Stimulated activated CD8-positive, alpha-beta memory T cell treated with anti-CD3 and anti-CD28 coated beads, Interleukin-2, amount 100 ng/mL, for 1 hour (primary cell): ENCODE measurements at places on chromosomes 2 and 18.

DNA sequence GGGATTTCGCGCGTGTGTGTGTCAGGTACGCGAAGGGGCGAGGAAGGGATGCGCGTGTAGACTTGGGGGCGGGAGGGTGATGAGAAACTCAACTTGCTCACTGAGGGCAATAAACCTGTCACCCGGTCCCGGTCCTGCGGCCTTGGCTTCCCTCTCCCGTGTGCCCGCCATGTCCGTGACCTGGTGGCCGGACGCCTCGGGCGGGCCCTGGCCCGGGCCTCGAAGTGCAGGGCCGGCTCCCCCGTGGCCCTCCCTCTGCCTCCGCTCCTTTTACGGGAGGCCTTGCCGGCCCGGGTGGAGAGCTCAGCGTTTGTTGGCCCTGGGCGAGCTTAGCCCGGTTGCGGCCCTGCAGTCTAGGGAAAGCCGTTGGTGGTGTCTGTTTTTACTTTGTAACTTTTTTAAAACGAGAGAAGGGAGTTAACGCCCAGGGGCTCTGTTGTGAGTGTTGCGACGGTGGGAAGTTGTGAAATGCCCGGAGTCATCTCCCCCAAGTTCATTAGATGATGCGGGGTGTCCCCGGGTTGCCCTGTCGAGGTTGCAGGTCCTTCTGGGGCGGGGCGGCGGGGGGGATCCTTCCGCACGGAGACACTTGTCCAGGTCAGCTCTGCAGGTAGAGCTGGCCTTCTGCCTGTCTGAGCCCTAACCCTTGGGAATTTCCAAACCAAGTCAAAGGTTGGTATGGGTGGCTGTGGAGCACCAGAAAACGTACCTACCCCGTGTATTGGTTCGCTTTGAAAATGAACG is 883 bp downstream of the SMCHD1 start:
- no peak for DNase-seq

- no peak for DNase-seq
Observed at GRCh38 chr18:51767293-51767692, 569.8 kb upstream of the MEX3C start.

DNA sequence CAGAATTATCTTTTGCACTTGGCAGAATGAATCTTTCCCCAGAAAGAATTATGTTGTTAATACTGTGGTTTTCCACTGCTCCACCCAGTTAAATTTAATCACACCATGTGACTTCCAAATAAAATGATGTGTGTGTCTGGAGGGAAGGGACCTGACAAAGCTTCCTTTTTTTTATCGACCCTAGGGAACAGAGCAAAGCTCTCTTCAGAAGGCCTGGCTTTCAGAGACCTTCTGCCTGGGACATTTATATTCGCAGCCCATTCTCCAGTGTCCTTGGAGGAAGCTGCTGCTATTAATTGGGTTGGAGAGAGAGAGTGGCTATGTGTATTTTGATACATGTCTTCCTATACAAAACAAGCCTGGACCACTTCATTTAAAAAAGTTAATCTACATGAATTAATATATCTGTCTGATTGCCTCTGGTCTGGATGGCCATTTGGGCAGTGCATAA is 233.7 kb downstream of the PRKCE start:
- no peak for DNase-seq

GRCh38 chr2:70532244-70532935 is 21.2 kb downstream of the TGFA start:
- DNase-seq: no peak

DNA sequence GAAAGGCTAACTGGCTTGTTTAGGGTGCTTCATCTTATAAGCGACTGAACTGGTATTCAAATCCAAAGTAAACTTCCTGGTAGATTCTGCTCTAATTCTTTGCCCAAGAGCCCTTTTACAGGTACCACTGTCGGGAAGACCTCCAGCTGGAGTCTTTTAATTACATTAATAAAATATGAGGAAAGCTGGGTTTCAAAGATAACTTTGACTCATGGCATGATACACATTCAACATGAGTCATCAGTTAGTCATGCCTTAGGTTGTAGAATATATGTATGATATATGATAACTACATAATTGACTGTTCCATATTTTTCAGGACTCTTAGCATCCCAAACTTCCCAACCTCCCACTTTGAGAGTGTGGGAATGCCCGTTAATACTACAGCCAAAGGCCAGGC is 32.3 kb downstream of the ZCCHC2 start:
- DNase-seq: no peak

DNA sequence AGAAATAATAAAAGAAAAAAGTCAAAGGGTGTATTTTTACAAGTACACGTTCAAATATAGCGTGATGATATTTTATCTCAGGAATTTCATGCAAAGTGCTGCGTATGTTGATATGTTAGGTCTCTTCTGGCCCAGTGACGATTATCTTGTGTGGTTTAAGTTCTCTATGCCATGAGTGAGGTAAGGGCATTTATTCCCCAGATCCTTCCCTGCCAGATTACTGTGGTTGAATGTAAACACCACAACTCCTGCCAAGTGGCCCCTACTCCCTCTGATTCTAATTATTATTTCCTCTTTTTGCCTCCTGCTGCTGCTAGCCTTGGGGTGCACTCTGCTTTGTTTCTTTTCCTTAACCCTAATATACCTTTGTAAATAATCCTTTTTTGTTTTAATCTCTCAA is 12.2 kb downstream of the SCN2A start:
- no peak for DNase-seq

DNA sequence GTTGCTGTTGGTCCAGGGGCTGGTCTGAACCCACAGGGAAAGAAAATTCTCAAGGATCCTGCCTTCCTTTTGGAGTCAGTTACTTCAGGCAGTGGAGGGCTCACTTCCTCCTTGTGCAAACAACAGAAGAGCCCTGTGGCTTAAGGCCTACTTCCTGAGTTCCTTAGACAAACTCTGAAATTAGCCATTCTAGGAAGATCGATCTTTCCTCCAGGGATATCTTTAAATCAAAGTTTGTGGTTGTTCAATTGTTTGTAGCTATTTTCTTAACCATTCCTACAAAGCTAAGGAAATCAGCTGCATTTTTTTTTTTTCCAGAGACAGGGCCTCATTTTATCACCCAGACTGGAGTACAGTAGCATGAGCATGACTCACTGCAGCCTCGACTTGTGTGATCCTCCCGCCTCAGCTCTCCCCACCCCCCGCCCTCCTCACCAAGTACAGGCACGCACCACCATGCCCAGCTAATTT is 156.0 kb downstream of the TANC1 start:
- DNase-seq: no peak

DNA sequence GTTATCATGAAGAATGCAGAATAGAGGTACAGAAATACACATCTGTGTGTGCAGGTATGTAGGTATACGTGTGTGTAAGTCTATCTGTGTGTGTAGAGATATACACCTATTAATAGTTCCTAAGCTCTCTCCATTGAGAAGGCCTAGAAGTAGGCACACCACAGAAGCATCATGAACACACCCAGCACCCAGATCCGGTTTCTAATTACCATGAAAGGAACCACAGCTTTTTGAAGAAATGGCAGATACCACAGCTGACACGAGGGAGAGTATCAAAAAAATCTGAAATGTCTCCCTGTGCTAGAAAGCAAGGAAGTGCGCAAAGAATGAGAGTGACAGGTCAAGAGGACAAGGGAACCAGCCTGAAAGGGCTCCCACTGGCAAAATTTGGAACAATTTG is 27.7 kb upstream of the AP1S3 start:
- DNase-seq: no peak

GRCh38 chr2:23413641-23414040 is 28.7 kb downstream of the KLHL29 start:
- DNase-seq: no peak

DNA sequence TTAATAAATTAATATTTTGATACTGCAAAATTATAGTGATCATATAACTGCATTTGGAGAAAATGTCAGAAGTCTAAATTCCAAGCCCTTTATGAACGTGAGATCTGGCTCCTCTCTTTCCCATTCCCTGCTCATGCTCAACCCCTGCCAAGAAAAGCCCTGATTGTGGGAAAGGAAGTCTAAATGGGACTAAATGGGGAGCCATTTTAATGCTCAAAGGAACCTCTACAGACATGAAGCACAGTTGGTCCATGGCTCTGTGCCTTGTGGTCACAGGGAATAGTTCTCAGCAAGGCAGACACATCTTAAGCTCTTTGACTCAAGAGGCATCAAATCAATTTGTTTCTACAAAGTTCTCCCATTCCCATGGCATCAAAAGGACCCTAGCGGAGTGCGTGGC is 29.3 kb upstream of the INSIG2 start:
- no peak for DNase-seq

- DNase-seq: no peak
Observed at GRCh38 chr2:13413989-13414388, 697.3 kb downstream of the TRIB2 start.

DNA sequence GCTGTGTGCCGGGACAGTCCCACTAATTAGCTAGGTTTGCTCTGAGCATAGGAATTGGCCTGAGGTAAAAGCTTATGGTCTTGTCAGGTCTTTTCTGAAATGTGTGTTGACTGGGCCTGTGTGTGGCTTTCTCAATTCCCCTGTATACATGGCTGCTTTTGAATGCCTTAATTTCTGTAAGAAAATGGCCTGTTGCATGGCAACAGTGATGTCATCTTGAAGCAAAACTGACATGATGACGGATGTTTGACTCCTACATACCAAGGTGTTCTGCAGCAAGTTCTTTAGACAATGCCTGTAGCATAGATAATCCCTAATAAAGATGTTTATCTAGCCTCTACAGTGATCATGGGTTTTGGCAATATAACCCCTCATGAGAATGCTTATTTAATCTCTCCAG is 198.5 kb downstream of the OTX1 start:
- no peak for DNase-seq

DNA sequence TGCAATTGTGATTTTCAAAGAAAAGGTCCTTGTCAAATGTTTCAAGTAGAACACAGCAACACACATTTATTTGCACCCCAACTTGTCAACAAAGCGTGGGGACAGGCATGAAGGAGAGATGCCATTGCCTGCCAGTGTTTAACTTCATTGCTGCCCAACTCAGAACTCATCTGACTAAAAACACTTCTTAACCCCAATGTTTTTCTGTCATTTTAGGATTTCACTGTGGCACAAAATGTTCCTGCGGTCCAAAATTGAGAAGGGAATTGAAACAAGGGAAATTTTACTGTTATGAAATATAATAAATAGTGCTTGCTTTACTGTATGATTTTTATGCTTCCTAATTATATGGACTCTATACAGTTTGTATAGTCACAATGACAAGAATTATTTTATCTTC is 45.7 kb downstream of the PMAIP1 start:
- DNase-seq: no peak

DNA sequence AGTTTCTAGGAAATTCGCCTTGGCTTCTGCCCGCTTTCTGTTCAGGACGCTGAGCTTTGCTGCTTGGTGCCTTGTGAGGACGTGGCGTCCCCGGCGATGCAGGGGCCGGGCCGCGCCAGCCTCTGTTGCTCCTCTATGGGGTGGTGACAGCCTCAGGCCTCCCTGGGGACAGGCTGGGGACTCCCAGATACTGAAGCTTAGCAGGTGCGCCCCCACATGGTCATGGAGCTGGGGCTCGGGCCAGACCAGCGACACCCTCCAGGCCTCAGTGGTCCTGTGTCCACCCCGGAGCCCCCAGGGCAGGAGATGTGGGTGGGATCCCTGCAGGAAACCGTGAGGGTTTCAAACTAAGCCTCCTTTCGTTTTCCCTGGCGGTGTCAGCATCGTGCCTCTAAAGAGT is 29.2 kb downstream of the KCNG2 start:
- DNase-seq: no peak

- DNase-seq: no peak
Observed at GRCh38 chr2:239226677-239227581, 173.9 kb downstream of the HDAC4 start.

- DNase-seq: no peak
Observed at GRCh38 chr2:240947176-240947575, 41.0 kb downstream of the CROCC2 start.

GRCh38 chr2:62056341-62056740 is 139.6 kb upstream of the B3GNT2 start:
- no peak for DNase-seq

DNA sequence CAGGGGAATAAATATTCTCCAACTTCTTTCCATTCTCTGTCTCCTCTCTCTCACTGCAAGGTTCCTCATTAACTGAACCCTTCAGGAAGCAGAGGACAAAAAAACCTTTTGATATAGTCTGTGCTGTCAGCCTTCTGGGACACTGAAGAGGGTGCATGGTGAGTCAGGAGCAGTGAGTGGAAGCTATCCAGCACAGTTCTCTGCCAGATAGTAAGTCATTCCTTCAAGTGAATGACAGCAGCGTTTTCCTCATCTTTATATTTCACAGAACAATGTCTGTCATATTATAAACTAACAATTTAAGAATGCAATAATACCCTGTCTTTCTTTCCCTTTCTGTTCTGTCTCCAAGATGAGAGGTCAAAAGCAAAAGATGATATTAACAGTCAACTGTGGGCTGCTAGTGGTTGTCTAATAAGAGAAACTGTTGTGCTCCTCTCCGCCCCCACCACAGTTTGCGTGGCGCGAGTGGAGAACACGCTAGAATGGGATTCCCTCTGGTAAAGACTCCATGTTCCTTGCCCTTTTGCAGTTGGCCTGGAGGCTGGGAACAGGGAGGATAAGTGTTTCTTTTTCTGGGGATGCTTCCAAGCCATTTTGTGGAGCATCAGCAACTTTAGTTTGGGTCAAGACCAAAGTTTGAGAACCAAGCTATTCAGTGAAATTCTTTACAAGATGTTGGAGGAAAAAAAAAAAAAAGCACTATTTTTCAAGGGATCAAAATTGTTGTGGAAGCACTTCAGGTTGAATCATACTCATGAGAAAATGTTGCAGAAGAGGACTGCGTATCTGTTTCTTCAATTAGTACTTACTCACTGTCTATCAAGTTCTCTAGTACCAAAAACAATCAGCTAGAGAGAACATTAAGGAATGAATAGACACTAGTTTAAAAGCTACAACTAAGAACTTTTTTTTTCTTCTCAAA is 430.2 kb downstream of the SETBP1 start:
- DNase-seq: no peak

GRCh38 chr2:151481744-151482143 is 72.0 kb downstream of the RIF1 start:
- no peak for DNase-seq

DNA sequence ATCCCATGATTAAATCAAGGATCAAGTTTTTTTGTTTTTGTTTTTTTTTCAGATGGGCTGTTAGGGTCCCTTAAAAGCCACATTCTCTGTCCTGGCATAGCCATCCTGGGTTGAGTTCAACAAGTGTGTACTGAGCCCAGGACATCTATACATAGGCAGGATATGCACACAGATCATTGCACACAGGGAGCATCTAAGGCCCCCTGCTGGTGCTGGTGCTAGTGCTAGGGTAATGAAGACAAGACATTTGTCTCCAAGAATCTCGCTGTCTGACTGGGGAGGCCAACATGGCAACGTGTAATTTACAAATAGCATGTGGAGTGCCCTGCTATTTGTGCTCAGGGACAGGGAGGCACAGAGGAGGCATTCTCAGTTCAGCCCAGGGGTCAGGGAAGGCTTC is 124.5 kb downstream of the VAPA start:
- no peak for DNase-seq

- DNase-seq: no peak
Observed at GRCh38 chr2:42510608-42511243, 16.9 kb upstream of the KCNG3 start.

DNA sequence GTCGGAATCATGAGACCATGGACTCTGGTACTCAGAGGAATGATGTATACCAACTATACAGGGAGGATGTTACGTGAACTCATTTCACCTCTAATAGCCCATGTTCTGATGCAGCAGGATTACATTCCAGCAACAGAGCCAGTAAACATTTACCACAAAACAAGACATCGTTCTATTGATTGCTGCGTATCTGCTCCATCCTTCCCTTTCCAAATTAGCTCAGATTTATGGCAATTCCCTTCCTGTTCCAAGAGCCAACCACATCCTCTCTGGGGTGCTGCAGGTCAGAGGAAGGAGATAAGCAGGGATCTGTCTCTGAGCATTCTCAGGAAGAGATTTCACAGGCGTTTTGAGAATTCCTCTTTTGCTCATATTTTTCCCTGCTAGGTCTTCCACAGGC is 98.3 kb downstream of the KLF7 start:
- DNase-seq: no peak
